ENCODE measurements at places on chromosomes 7 and 10.

- no peak for DNase-seq
Measured at GRCh38 chr10:128579901-128580300, 453.7 kb upstream of the MKI67 start.

DNA sequence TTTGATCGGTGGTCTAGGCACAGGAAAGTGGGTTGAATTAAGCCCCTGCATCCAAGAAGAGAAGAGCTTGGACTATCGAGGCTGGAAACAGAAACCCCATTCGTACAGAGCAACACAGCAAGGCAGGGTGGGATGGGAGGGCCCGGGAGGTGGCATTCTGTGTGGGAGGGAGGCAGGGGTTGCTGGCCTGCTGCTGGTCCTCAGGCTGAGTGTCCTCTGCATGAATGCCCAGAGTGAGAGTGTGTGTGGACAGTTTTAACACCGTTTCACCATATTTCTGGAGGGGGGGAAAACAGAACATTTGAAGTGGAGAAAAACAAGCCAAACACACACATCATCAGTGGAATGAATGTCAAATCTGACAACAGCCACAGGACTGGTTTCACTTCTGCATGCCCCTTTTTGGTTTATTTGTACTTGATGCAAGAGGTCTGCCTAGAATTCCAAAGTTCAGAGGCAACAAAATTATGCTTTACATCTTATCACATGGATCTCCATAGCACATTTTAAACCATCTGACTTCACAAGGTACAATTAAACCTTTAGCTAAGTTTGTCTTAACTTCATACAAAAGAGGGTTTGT, 11.1 kb upstream of the ENO4 start:
- no peak for DNase-seq

DNA sequence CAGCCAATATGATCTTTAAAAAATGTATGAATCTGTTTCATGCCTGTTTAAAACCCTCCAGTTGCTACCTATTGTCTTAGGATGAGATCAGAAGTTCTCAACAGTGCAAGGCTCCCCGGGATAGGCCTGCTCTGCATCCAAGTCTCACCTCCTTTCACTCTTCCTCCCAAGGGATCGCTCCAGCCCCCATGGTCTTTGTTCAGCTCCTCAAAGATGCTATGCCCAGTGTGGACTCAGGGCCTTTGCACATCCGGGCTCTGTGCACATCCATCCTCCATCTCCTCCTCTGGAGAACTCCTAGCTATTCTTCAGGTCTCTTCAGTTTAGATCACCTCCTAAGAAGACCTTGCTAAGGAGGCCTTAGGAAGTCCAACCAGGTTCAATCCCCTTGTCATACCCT, 82.7 kb upstream of the LEP start:
- DNase-seq: no peak

DNA sequence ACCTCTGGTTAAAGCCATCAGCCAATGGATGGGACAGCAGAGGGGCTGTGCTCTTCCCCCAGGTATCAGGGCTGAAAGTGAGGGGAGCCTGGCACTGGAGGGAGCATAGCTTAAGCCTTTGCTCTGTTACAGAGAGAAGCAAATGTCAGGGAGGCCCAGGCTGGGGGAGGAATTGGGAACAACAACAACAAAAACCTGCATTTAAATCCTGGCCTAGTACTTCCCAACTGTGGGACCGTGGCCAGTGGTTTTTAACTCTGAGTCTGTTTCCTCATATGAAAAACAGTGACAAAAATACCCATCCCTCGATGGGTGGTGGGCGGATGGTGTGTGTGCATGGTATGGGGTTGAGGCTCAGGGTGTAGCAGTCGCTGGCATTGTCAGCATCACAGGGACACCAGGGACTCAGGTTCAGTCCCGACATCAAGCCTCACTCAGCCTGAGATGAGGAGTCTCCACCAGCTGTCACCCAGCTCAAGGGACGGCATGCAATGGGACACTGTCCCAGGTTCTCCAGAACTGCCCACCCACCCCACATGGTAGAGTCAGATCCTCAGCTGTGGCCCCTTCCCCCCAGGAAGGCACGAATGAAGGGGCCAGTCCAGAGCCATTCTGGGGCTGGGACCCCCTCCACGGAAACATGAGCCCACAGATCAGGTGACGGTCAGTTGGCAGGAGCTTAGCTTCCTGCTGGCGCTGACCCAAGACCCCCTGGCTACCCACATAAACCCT, 74.5 kb downstream of the AFAP1L2 start:
- DNase-seq: no peak

GRCh38 chr10:8033812-8034465, 20.5 kb upstream of the GATA3 start:
- DNase-seq: no peak

GRCh38 chr7:39880556-39880955, 69.5 kb upstream of the CDK13 start:
- peak; percentile 54 for DNase-seq

DNA sequence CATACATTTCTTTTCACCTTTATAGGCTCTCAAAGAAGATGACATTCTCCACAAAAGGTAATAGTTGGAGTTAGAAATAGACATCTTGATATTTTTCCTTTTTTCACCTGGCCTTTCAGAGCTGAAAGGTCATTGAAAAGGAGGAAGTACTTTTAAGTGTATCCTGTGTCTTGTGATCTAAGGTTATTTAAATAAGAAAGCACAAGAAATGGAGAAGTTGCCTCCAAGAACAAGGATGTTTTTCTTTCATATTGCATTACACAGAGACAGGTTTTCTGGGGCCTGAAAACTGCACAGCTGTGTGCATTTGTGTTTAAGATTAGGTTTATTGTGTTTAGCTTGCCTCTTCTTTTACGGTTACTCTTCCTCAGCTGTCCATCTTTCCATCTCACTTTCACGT, 103.4 kb upstream of the SEMA3D start:
- DNase-seq: no peak

DNA sequence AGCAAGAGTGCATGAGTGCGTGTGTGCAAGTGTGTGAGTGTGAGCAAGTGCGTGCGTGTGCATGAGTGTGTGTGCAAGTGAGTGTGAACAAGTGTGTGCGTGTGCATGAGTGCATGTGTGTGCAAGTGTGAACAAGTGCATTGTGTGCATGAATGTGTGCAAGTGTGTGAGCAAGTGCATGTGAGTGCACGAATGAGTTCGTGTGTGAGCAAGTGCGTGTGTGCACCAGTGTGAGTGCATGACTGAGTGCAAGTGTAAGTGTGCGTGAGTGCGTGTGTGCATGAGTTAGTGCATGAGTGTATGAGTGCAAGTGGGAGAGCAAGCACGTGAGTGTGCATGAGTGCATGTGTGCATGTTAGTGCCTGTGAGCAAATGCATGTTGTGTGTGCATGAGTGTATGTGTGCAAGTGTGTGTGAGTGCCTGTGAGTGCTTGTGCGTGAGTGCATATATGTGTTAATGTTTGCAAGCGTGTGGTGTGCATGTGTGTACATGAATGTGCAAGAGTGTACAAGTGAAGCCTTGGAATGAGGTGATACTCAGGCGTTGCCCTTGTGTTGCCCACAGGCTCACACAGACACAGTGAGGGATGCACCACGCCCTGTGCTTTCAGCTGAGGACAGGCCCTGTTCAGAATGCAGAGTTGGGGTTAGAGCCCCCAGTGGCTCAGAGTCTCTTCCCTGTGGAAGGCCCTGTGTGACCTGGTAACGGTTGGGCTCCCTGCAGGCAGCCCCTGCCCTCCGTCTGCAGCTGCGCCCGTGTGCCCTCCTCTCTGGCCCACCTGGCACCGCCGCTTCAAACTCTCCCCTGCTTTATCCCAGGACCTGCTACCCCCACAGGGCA, 97.1 kb downstream of the NKX6-2 start:
- no peak for DNase-seq

GRCh38 chr10:97567891-97568290, 4.7 kb upstream of the ANKRD2 start:
- DNase-seq: no peak

- DNase-seq: no peak
Measured at GRCh38 chr7:101189109-101189508, 9.0 kb upstream of the NAT16 start.

DNA sequence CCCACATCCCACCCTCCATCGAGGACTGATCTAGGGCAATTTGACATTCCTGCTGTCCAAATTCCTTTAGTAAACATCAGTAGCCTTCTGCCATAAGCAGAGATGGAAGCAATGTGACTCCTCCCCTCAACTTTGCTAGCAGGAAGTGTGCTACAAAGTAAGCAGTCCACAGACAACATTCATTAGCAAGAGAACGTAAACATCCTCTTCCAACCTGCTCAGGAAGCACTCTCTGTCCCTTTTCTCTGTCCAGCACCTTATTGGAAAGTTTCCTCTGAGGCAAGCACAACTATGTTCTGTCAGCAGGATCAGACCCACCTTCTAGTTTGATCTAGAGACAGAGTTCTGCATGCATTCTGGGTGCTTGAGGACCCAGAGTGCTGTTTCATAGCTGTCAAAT, 48.1 kb upstream of the LRGUK start:
- DNase-seq: no peak

GRCh38 chr7:28688651-28689050, 269.5 kb downstream of the TRIL start:
- DNase-seq: peak; percentile 32

DNA sequence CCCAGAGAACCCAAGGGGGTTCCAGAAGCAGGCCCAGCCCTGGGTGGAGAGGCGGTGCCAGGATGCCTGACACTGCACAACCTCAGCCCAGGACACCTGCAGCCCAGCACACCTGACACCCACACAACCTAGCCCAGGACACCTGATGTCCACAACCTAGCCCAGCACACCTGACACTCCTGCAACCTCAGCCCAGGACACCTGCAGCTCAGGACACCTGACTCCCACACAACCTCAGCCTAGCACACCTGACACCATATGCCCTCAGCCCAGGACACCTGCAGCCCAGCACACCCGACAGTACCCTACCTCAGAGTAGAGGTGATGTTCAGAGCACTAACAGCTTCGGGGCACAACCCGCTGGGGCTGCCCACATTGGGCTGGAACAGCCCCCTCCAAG, 87.3 kb downstream of the PAXIP1 start:
- no peak for DNase-seq

GRCh38 chr7:16369855-16370254, 51.5 kb downstream of the CRPPA start:
- DNase-seq: no peak

DNA sequence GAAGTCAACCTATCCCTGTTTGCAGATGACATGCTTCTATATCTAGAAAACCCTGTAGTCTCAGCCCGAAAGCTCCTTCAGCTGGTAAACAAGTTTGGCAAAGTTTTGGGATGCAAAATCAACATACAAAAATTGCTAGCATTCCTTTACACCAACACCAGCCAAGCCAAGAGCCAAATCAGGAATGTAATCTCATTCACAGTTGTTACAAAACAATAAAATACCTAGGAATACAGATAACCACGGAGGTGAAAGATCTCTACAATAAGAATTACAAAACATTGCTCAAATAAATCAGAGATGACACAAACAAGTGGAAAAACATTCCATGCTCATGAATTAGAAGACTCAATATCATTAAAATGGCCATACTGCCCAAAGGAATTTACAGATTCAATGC, 50.4 kb upstream of the ZNF365 start:
- DNase-seq: peak; percentile 19

- peak; percentile 95 for DNase-seq
Measured at GRCh38 chr10:17062955-17063484, 66.6 kb downstream of the CUBN start.

DNA sequence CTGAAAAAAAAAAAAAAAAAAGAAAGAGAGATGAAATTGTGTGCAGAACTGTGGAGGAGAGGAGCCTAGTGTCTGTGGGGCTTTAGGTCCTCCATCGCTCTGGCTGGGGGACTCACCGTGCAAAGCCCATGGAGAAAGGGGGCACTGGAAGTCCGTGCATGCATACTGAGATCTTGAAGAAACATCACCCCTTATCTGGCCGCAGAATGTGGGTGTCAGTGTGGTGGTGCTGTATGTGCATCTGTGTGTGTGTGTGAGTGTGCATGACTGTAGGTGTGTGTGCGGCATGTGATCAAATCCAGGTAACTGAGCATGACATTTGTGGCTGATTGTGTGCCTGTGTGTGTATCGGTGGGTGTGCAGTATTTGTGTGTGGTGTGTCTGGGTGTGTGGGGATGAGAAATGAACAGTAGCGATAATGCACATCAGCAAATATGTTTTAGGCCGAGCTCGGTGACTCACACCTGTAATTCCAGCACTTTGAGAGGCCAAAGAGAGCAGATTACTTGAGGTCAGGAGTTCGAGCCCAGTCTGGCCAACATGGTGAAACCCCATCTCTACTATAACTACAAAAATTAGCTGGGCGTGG, 8.8 kb upstream of the CLDN3 start:
- no peak for DNase-seq

DNA sequence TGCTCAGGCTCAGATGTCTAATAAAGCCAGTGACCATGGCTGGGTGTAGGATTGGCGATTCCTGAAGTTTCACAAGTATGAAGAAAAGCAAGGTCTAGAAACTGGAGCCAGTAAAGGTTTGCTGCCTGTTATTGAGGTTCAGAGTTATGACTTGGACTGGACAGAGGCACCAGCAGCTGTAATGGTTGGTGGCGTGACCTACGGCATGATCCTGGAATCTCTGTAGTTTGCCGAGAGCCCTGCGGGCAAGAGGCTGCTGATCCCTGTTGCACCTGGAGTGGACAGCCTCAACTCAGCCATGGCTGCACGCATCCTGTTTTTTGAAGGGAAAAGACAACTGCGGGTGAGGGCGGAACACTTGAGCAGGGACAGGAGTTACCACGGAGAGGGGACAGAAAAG, 22.4 kb upstream of the SNX13 start:
- no peak for DNase-seq

DNA sequence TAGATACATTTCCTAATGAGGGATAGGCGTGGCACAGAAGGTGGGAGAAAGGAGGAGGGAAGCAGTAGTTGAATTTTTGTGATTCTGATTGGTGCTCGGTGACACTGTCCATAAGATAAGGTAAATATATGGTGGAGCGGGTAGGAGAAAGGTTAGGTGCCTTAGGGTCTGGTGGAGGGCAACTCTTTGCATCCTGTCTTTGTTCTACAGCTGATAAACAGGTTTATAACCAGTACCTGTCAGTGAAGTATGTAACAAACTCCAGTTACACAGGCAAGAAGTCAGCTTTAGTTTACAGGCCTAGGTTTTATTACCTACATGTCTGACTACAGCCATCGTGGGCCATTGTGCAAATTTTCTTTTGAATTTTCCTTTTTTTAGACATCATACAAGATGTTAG, 10.9 kb upstream of the FAM180A start:
- DNase-seq: no peak

- peak; percentile 92 for DNase-seq
Measured at GRCh38 chr7:141674171-141674671, 27.7 kb downstream of the DENND11 start.

GRCh38 chr7:157691586-157692459, 355.0 kb downstream of the DNAJB6 start:
- DNase-seq: no peak
